ENCODE measurements at places on chromosomes 3 and 15.

DNA sequence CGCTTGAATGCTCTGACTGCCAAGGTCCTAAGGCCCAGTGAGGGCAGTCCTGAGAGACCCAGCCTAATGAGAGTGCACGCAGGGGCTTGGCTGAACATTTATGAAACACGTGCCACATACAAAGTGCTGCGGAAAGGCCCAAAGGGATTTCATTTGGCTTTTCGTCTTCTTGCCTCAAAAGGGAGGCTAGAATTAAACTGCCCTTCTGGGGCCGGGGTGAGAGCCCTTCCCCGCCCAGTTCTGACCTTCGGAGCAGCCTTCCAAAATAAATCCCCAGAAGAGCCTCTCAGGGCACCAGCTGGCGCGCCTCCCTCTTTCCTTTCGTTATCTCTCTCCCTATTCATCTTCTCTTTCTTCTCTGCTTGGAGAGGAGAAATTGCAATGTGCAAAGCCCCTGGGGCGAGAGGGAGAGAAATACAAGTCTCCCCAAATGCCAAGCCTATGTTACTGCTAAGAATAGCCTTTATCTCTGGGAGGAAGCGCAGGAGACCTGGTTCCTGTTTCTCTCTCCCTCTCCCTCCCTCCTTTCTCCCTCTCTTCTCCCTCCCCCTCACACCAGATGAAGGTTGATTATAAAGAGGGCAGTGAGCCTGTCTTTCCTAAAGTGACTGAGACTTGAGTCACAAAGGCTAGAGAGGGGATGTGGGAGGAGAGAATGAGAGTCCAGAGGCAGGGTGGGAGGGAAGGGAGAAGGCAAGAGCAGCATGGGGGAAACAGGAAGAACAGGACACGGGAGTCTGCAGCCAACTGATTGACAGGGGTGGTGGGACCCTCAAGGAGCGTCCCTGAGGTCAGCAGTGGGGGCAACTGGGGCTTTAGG is 36.7 kb upstream of the NDUFB4 start:
- DNase-seq, result no peak

- DNase-seq, result no peak
Measured at GRCh38 chr15:67267440-67267839, 12.9 kb downstream of the IQCH start.

- no peak for DNase-seq
Measured at GRCh38 chr3:190178779-190179178, 58.1 kb upstream of the P3H2 start.

- DNase-seq, result no peak
Measured at GRCh38 chr3:32254268-32254667, 15.8 kb downstream of the CMTM8 start.

DNA sequence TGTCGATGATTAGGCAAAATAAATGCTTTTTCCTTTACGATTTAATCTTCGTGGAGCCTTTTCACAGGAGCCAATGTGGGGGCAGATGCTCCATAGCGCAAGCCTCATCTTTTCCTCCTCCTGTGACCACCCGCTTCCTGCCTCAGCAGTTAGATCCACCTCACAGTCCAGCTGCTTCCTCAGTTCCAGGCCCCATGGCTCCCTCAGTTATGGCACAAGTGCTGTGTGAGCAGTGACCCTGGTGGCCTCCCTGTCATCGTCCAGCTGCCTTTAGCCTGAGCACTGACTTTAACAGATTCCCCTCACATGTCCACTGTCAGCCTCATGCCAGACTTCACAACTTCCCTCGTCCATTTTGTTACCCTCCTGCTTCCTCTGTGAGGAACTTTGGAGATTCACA is 424.6 kb upstream of the GBE1 start:
- no peak for DNase-seq

GRCh38 chr3:175149675-175150074 is 290.5 kb downstream of the NAALADL2 start:
- no peak for DNase-seq

GRCh38 chr15:80710635-80711554 is 15.8 kb downstream of the ABHD17C start:
- no peak for DNase-seq

DNA sequence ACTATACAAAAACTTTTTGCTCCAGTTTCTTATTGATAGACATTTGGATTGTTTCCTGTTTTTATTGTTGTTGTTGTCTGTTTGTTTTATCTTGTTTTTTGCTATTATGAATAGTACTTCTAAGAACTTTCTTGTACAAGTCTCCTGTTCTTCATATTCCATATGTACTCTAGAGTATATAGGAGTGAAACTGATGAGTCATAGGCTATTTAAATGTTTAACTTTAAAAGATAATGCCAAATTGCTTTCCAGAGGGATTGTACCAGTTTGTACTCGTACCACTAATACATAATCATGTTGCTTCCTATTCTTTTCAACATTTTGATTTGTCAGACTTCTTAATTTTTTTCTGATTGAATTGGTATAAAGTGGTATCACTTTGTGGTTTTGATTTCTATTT is 19.6 kb downstream of the LRRC49 start:
- no peak for DNase-seq

DNA sequence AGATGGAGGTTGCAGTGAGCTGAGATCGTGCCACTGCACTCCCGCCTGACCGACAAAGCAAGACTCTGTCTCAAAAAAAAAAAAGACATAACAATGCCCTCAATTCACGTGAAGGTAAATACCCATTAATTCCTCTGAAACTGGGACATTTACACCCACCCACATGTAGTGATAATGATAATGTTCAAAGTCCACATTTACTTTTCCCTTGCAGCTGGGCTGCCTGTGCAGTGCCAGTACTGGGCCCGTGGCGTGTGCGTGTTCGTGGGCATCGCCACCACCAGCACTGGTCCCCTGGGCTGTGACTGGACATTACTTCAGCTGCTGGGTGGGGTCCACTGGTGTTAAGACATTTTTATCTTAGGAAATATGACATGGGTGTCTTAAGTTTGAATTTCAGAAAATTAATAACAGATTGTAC is 123.6 kb downstream of the SLC25A26 start:
- DNase-seq, result no peak

GRCh38 chr3:35438101-35438500 is 201.2 kb upstream of the ARPP21 start:
- no peak for DNase-seq

- no peak for DNase-seq
Measured at GRCh38 chr3:140723576-140723975, 45.7 kb downstream of the TRIM42 start.

DNA sequence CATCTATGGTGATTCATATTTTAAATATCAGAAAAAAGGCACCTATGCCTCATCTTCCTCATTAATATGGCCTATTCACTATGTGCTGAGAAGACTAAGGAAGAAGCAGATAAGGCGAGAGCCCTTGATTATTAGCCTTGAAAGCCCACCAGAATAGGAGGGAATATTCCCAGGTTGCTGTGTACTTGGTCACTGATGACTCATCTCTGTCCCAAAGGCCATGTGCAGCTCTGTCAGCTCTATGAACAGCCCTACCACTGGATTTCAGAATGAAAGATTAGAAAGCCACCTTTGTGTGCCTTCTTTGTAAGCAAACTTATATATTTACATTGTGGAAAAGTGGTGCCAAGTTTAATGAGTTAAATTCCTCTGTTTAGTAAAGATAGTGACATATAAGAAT is 211.5 kb downstream of the NFKBIZ start:
- DNase-seq, result no peak

- DNase-seq, result no peak
Measured at GRCh38 chr3:40022297-40022827, 213.0 kb downstream of the MYRIP start.
